ENCODE measurements at places on chromosomes 2 and 18.
A peak's percentile ranks its signal among the peaks of the same experiment; 100 is the strongest.

DNA sequence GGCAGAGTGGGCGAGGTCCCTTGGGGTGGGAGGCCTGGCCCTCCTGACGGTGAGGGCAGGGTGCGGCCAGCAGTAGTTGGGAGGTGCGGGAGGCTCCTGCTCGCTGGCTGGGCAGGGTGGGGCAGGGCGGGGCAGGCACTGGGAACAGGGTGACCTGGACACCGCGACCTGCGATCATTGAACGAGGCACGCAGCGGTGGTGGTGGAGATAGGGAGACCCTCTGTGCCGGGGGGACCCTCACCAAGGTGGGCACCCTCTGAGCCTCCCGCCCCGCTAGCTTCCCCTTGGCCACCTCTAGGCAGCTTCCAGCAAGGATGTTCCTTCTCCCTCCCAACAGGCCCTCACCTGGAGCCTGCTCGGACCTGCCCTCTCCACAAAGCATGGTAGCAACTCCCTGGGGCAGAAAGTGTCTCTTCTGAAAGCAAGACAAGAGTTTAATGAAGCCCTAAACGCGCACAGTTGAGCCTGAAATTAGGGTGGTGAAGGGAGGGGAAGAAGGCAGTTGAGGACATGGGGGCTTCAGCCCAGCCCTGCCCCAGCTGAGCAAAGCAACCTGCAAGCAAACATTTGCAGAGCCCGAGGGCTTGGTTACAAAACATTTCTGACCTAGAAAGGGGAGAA is 15.4 kb upstream of the FOSL2 start:
- DNase-seq, result no peak

GRCh38 chr2:29250977-29251376 is 135.8 kb downstream of the CLIP4 start:
- no peak for DNase-seq

- DNase-seq, result no peak
Observed at GRCh38 chr18:51257150-51257549, 59.7 kb upstream of the MEX3C start.

DNA sequence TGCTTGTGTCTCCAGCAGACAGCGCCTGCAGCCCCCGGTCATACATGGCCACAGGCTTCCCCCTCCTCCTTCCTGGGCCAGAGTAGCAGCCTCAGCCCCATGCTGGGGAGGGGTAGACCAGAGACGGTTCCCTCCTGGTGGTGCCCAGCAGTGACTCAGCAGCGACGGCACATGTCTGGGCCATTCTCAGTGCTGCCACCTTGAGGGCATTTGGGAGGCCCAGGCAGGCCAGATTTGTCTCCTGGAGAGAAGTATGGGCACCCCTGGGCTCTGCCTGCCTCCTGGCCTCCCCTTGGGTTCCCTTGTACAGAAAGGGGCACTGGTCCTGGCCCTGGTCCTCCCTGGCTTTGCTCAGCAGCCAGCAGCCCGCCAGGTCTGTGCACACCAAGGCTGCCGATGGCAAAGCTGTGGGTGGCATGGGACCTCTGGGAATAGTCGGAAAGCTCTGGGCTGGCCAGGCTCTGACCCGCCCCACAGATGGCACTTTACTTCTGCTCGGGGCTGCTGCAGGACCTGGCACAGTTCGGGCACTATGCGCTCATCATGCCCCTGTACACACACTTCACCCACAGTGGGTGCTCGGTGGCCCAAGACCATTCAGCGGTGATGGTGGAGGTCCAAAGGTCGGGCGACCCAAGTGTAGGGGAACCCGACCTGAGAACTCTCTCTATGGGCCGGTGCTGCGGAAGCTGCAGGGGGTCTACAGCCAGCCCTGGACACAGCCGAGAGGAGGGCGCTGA is 11.4 kb upstream of the ALPI start:
- peak; percentile 38 for DNase-seq

DNA sequence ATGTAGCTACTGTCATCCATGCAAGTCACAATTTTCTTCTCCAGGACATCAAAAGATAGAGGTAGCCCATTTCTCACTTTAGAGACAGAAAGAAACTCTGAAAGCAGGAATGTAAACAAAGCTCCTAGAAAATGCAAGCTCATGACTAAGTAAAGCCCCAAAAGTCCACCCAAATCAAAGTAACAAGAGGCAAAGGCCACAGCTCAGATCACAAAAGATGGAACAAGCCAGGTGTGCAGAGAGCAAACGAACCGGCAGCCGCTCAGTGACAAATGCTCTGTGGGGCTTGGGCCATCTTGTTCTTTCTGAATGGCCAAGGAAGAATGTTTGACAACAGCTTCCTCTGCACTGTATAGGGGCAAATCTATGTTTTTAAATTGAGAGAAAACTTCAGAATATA is 201.0 kb downstream of the CYRIA start:
- DNase-seq, result no peak

- no peak for DNase-seq
Observed at GRCh38 chr2:26997394-26997793, 27.0 kb downstream of the MAPRE3 start.

GRCh38 chr18:34567857-34568256 is 142.2 kb upstream of the DTNA start:
- DNase-seq, result no peak

- DNase-seq, result no peak
Observed at GRCh38 chr2:119958670-119959268, 54.1 kb upstream of the EPB41L5 start.

DNA sequence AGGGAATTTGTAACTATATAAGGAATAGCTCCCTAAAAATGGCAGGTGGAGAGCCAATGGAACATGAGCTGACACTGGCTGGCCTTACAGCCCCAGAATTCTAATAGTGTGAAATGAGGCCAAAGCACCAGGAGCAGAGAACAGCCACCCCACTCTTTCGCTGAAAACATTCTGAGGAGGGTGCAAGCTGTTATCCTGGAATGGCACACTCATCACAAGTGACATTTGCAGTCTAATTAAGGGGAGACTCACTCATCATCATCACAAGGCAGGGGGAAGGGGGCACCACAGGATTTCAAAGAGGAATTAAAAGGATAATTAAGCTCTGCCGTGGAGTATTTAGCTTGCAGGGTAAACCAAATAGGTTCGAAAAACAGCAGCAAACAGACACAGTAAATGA is 94.3 kb downstream of the EDAR start:
- no peak for DNase-seq

DNA sequence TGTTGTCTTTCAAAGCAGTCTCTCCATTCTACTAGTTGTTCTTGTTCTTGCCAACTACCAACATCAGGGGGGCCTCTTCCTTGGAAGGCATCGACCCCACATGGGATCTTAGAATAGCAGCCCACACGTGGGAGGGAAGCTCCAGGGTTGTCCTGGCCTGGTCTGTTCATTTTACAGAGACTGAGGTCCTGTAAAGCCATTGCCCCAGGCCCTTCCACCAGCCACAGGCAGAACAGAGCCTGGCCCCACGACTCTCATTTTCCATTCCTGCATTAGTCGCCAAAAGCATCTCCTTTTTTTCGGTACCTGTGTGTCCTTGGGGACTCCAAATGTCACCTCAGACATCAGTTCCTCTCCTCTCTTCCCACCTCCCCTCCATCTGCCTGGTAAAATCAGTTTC is 28.0 kb downstream of the CNGA3 start:
- DNase-seq, result no peak

DNA sequence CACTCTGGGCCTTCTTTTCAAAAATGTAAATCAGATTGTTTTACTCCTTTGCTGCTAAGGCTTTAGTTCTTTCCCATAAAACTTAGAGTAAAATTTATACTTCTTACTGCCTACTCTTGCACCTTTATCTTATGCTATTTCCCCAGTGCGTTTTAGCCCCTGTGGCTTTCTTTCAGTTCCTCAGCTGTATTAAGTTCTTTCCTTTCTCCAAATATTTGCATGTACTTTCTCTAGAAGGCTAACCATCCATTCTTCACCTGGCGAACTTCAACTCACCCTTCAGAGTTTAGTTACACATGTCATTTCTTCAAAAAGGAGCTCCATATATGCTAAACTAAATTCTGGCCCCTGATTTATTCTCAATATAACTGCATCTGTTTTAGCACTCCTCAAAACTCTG is 160.7 kb downstream of the FSHR start:
- DNase-seq, result no peak

GRCh38 chr18:23877371-23877770 is 137.2 kb upstream of the TTC39C start:
- DNase-seq, result no peak

DNA sequence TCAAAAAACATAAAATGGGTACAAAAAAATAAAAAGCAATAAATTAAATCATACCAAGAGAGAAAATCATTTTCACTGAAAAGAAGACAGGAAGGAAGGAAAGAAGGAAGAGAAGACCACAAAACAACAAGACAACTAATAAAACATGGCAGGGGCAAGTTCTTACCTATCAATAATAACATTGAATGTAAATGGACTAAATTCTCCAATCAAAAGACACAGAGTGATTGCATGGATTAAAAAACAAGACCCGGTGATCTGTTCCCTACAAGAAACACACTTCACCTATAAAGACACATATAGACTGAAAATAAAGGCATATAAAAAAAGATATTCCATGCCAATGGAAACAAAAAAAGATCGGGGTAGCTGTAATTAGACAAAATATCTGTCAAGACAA is 82.6 kb upstream of the CERS6 start:
- no peak for DNase-seq

DNA sequence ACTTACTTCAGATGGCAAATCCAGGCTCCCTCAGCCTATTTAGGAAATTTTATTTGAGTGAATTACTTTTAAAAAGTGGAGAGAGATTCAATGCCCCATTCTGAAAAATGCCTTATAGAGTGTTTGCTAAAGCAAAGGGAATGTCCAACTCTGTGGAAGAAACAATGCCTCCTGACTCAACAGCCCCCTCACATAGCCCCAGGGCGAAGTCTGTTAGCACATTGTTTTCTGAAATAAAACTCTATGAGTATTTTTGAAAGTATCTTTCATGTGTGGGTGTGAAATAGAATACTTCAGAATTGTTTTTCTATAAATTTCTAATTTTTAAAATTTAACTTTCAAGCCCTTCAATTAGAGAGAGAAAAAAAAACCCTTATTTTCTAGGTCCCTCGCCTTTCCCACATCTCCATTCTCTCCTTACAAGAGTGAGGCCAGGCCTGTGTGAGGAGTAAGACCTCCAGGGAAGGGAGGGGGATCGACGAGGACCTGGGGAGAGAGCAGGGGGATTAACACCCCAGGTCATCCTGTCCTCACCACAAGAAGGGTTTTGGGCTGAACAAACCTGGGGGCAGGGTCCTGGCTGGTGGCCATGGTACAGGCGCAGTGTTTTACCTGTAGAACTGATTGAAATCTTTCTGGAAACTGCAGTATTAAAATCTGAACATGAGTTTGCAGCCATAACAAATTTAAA is 141.4 kb downstream of the SNTG2 start:
- DNase-seq, result no peak

GRCh38 chr2:238345297-238345968 is 25.1 kb downstream of the TRAF3IP1 start:
- peak; percentile 58 for DNase-seq

DNA sequence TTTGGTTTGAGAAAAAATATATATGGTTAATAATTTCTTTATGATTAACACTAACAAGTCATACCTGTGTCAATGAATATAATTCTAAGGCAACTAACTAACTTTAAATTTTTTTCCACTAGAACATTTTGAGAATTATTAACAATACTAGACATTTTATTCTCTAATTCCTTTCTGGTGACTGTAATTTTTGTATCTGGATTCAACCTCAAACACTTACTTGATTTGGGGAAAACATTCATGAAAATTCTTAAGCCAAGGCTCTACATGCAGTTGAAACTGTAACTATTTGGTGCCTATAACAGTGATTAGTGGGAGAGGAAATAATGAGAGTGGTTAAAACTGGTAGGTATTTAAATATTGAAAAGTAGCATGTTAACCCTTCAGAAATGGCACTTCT is 546.5 kb upstream of the KLHL29 start:
- no peak for DNase-seq

DNA sequence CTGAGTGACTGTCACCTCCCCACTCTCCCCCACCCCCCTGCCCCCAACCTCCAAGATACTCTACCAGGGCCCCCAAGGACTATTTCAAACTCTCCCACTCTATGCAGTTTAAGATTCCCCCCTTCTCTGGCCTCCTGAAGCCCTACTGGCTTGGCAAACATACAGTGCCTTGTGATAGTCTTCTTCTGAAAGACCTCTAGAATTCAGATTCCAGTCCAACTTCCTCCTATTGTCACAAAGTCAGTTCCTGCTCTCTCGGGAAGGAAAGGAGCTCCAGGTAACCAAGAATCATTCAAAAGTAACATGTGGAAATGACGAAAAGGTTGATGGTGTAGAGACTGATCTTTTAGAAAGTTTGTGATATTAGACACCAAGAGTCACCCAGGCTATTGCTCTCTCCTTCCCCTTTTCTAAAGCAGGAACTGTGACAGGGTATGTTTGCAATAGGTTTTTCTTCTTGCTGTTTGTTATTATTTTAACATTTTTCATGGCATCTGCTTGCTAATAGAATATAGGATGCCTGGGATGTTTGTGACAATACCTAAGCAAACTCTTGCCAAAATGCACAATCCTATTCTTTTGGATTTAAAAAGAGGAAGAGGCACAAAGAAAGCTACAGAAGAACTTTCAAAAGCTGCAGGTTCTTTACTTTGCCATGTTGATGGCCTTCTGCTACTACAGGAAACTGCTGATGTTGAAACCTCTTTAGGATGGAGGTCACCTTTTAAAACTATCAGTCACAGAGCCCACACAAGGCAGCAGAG is 93.5 kb upstream of the MGAT4A start:
- DNase-seq, result no peak

GRCh38 chr18:46334868-46335281 is 230.7 kb downstream of the HAUS1 start:
- peak; percentile 38 for DNase-seq

GRCh38 chr2:134357814-134358213 is 103.9 kb downstream of the MGAT5 start:
- DNase-seq, result no peak

- DNase-seq, result no peak
Observed at GRCh38 chr2:18645315-18645714, 55.9 kb upstream of the NT5C1B start.

- no peak for DNase-seq
Observed at GRCh38 chr2:72142570-72143440, 4.9 kb downstream of the CYP26B1 start.

DNA sequence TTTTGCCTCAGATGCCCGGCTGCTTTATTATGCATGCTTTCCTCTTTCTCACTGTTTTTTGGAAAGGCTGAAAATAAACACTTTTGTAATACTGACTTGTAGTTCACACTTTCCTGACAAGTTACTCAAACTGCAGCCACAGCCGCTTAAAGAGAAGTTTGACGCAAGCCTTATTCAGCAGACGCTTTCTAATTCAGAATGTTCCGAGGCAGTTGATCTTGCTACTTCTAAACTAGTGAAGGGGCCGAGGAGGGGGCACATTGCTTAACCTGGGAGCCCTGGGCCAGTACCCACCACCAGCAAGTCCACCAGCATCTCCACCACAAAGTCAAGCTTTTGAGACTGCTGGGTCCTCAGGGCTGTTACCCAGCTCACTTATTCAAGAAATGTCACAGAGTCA is 71.8 kb upstream of the SPRED2 start:
- no peak for DNase-seq

All from NCI-H2081 (cell line).